ENCODE measurements at places on chromosomes 5 and 9.
A peak's percentile ranks its signal among the peaks of the same experiment; 100 is the strongest.

- DNase-seq: no peak
Measured at GRCh38 chr9:130340011-130340410, 74.5 kb downstream of the HMCN2 start.

DNA sequence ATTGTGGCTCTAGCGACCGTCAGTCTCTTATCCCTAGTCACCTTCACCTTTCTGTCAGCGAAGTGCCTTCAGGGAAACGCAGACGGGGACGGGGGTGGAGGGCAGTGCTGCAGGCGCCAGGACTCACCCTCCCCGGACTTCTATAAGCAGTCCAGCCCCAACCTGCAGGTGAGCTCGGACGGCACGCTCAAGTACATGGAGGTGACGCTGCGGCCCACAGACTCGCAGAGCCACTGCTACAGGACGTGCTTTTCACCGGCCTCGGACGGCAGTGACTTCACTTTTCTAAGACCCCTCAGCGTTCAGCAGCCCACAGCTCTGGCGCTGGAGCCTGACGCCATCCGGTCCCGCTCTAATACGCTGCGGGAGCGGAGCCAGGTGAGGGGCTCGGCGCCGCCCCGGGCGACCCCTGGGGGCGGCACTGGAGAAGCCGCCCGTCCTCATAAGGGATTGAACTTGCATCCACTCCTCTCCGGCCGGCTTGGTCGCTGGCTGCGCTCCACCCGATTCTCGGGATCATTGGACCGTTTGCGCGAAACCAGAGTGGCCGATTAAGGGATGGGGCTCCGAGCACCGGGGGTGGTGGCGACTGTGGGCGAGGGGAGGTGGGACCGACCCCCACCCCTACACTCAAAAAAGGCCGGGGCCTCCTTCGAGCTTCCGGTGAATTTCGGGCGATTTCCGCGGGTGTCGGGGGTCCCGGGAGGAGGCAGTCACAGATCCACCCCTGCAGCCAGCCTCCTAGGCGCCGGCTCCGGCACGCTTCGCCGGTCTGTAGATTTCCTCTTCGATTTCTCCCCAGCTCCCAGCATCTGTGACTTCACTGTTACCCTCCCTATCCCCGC lies 2.7 kb downstream of the PCDHGC5 start:
- no peak for DNase-seq

- no peak for DNase-seq
Measured at GRCh38 chr9:33659921-33660320, 135.4 kb upstream of the PRSS3 start.

DNA sequence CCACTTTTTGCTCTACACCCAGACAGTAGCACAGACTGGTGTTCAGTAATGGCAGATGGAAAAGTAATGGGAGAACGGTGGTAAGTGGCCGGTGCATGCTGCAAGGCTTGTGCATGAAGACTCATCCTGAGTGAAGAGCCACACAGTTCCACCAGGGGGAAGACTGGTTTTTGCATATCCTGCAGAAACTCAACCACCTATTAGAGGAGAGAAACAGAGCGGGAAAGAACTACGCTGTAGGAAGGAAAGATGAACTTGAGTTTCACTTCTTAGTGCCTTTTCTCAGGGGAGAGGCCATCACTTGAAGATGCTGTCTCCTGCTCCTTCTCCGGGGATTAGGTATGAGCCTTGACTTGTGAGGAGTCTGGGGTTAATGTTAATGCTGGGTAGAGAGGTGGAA lies 9.4 kb upstream of the PRSS3 start:
- DNase-seq: no peak

DNA sequence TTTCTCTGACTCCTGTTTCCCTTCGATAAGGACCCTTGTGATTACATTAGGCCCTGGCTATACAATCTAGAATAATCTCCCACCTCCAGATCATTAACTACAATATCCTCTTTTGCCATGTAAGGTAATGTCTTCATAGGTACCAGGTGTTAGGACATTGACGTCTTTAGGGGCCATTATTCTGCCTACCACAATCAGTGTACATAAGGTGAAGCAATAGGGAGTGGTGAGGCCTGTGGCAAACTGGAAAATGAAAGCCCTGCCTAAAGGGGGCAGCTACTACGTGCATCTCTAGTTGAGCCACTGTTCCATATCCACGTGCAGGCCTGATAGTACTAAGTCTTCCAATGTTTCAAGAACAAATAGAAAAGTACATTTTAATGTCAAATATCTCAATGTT lies 4.8 kb upstream of the ALDH1B1 start:
- DNase-seq: no peak

GRCh38 chr9:89409466-89409865 lies 88.4 kb downstream of the SEMA4D start:
- no peak for DNase-seq

GRCh38 chr9:92534674-92535073 lies 1.1 kb downstream of the ECM2 start:
- DNase-seq: no peak

DNA sequence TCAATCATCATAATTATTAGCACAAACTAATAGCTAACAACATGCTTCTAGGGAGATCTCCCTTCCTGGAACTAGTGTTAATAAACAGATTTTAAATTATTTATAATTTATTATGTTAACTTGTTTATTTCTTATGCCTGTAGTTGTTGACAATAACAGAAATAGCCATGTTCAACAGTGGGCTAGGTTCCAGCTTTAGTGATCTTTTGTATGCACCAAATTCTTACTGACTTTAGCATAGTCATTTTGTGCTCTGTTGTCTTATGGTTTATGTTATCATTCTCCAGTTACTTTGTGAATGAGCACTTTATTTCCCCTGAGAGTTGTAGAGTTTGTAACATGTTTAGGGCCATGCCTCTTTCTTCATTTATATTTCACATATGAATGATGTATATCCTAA lies 70.6 kb downstream of the TMEM252 start:
- no peak for DNase-seq

- no peak for DNase-seq
Measured at GRCh38 chr5:61505281-61505680, 173.2 kb downstream of the ZSWIM6 start.

GRCh38 chr5:117296872-117297271 lies 722.2 kb upstream of the SEMA6A start:
- DNase-seq: no peak

DNA sequence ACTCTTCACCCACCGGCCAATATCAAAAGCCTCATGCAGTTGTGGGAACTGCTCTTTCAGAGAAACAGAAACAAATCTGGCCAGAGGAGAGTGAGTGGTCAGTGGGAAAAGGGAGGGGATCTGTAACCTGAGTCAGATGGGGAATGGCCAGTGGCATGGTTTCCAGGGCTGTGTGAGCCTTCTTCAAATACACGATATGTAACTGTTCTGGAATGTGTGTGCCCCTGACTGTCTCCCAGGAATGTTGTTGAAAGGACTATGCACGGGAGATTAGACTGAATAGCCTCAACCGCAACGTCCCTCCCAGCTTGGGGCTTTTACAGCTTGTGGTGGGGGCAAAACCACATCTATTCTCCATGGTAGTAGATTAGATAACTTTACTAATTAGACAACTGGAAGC lies 60.8 kb downstream of the SH3TC2 start:
- peak; percentile 18 for DNase-seq

DNA sequence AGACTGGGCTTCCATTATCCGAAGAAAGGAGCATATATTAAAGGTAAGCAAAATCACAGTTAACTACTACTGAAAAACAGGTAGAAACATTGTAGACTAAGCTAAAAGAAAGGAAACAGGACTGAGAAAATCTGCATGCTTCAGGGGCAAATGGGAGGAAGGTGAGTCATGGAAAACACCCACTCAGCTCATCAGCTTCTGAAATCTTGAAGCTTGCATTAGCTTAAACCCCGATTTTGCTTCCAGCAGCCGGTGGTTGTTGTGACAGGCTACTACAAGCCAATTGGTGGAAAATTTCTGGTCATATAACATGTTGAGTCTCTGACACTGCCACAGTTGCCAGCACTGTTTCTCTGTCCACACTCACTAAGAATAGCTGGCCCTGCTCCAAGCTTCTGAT lies 179.6 kb upstream of the PUM3 start:
- DNase-seq: no peak

DNA sequence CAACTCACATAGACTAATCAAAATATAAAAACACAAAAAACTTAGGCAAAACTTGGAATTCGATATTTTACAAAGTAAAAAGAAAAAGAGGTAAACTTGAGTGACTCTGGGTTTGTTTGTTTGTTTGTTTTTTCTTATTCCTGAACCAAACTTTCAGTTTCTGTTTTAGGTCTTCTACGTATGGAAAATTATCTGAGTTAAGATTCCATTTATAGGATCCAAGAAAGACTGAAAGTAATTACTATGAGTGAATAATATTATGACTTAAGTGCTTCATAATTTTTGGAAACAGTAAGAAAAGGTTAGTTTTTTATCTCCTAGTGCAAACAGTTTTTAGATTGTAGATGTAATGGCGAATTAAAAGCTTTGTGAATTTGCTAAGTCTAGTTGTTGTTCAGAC lies 13.2 kb downstream of the ST8SIA4 start:
- no peak for DNase-seq

GRCh38 chr5:34996261-34996660 lies 51.5 kb downstream of the AGXT2 start:
- no peak for DNase-seq

DNA sequence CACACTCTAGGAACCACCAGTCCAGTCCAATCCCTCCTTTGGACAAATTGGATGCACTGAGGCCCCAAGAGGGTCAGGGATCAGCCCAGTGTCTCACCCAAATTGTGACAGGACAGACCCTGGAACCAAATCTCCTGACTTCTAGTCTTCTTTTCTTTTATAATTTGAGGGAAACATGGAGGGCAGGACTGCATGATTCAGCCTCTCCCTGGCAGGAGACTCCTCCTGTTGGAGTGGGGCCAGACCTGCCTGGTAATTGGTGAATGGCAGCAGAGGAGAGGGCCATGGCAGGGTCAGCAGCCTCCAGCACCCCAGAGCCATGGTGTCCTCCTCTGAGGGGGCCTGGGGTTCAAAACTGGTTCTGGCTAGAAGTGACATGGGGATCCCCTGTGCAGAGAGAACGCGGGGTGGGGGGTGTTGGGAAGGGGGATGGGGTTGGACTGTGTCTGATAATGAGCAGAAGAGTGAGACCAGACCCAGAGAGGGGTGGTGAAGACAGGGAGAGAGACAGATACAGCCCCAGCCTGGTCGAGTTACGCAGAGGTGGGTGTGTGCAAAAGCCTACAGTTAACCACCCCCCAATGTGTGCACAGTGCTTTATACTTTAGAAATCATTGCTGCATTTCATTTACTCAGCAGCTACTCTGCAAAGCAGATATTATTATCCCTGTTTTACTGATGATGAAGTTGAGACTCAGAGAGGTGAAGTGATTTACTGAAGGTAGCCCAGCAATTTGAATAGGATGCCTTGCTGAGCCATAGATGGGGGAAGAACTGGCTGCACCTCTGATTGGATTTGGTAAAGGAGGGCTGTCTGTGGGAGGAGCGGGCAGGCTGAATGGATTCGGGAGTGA lies 3.8 kb upstream of the SYNPO start:
- DNase-seq: no peak

DNA sequence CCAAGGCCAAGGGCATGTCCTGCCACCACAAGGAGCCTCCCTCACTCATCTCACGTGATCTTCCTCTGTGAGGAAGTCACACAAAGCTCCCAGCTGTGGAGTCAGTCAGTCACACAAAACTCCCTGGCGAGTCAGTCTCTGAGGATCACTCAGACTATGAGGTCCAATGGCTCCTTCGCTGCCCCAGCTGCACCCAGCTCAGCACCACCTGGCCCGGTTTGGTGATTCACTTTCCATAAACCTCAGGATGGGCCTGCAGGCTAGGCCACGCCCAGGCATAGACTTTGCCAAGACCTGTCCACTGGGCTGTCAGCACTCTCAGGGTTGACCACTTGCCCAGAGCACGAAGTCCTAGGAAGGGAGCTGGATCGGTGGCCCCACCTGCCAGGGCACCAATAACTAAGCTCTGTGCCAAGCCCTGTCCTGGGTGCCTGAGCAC lies 233.8 kb downstream of the HSPA4 start:
- DNase-seq: no peak

DNA sequence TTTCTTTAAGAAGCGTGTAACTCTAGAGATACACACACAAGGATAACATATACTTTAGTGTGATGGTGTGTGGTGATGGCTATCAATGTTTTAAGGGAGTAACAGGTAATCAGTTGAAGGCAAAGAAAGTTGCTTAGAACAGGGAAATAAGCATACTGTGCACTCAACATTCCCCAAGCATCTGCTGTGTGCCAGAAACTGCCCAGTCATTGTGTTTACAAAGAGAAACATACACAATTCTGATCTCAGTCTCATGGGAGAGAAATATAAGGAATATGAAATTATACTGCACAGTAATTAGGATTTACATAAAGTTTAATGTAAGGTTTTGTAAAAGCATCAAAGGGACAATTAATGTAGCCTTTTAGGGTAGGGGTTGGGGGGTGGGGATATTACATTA lies 224.1 kb upstream of the TYRP1 start:
- DNase-seq: no peak

- DNase-seq: no peak
Measured at GRCh38 chr9:109017061-109017460, 3.8 kb upstream of the CTNNAL1 start.

- no peak for DNase-seq
Measured at GRCh38 chr5:151904127-151904526, 20.5 kb downstream of the GLRA1 start.

- no peak for DNase-seq
Measured at GRCh38 chr5:138722544-138723177, 30.6 kb upstream of the CTNNA1 start.

DNA sequence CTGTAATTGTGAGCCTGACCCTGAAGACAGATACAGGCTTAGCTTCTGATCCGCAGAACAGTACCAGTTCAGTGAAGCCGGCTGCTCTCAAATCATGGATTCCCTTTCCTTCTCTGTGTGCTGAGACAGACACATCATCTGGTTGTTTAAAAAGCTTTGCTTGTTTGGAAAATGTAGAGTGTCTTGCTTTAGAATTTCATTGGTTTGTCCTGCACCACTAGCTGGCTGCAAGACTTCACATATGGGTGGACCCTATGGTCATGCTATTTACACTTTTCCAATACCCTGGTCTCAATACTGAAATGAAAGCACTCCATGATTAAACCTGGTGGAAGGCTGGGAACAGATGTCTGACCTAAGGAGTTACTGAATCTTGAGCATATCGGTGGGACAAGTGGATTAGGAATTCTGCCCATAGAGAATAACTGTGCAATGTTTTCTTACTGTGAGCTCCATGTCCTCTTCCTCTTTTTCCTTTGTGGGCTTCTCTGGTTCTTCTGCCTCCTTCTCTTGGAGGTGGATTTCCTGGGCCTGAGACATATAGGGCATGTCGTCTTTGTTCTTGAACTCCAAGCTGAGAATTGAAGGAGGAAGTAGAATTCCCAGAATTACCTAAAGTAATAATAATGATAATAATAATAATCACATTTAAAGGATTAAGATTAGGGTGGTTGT lies 201.1 kb upstream of the KLF9 start:
- DNase-seq: no peak

- peak; percentile 5 for DNase-seq
Measured at GRCh38 chr9:106637486-106637885, 225.5 kb upstream of the ZNF462 start.

GRCh38 chr5:42944989-42945388 lies 95.1 kb downstream of the ANXA2R start:
- DNase-seq: no peak

Data from skin of body (tissue), 3 donors.